ENCODE measurements at places on chromosomes 11 and 22.
A peak's percentile ranks its signal among the peaks of the same experiment; 100 is the strongest.

- DNase-seq, result no peak
These were observed 23.9 kb downstream of the GNAZ start for GRCh38 chr22:23094260-23094659.

GRCh38 chr11:61783717-61784505, 8.5 kb downstream of the TMEM258 start:
- no peak for DNase-seq

GRCh38 chr11:72441752-72442207, 7.4 kb upstream of the CLPB start:
- DNase-seq, result no peak

DNA sequence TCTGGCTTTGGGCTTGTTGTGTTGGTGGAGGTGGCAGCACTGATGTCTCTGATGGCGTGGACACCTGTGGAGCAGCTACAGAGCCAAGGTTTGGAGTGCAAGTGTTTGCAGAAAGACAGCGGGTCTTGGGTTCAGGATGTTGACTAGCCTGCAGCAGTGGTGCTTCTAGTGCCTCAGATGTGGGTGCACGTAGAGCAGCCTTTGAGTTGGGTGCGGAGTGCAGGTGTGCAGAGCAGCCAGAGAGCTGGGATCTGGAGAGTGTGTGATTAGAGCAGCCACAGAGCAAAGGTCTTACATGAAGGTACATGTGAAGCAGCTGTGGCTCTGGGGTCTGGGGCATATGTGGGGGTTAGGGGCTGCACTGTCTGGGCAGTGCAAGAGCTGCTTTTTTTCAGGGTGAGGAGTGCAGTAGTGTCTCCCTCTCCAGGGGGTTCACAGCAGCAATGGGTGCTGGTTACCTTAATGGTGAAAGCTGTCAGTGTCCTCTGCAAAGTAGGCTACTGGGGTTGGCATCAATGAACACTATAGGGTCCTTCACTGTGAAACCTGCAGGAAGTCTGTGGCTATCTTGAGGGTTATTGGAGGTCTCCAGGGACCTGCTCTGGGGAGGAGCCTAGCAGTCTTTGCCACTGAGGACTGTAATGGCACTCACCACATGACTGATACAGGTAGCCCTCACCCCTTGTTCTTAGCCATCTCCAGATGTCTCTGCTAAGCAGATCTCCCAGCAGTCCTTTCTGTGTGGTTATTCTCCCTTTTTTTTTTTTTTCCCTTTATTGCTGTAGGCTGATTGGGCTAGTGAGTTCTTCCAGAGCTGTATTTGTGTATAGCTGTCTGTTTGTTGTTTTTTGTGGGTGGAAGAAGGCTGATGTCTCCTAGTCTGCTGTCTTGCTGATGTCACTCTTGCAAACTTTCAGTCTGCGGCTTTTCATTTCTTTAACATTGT, 14.3 kb downstream of the BIRC2 start:
- DNase-seq, result peak; percentile 53

All from activated naive CD8-positive, alpha-beta T cell treated with anti-CD3 and anti-CD28 coated beads, Interleukin-2, amount 10 ng/mL, durations not matched to agents 7 days and 5 days (primary cell).